ENCODE measurements at places on chromosomes 5 and 9.

DNA sequence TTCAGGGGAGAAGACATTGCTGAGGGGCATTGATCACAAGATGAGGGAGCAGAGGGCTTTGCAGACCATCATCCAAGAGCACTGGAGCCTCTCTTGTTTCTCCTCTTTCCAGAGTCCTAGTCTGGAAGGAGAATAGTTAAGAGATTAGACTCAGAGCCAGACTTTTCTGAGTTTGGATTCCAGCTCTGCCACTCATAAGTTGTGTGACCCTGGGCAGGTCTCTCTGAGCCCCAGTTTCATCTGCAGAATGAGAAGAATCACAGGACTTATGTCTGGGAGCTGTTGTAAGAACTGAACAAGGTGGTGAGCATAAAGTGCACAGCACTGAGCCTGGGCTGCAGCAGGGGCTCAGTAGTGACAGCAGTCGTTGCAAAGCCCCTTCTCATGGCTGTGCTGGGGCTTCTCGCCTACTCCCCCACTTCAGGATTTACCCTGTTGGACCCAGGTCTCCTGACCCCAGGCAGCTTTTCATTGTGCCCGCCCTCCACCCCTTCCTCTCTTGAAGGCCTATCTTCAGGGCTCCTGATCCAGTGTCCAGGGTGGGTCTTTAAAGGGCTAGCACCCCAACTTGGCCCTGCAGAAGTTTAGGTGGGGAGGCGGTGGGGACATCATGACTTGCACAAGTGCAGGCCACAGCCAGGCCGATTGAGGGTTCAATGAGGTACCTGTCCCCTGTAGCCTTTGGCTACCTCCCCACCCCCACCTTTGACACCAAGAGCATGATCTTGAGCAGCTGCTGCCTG is 1.5 kb downstream of the SYNPO start:
- no peak for DNase-seq

DNA sequence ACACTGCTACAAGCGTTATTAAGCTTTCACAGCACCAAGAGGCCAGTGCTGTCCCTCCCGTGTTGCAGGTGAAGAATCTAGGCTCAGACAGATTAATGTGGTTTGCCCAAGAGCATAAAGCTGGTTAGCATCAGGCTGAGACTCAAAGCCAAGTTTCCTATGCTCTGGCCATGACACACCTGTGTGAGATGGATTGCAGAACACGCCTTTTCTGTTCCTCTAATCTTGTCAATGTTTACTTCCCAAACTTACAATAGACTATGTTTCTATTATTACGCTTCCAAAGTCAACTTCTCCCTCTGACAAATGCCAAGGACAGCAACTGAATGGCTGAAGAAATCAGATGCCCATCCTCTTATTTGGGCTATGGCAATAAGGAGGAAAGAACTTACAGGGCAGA is 138.4 kb upstream of the SLIT3 start:
- DNase-seq: no peak

- no peak for DNase-seq
Observed at GRCh38 chr9:124673063-124673462, 98.0 kb downstream of the NR6A1 start.

- no peak for DNase-seq
Observed at GRCh38 chr9:82949203-82949602, 113.7 kb downstream of the RASEF start.

- DNase-seq: peak; percentile 6
Observed at GRCh38 chr9:15293804-15294316, 13.2 kb downstream of the TTC39B start.

GRCh38 chr9:14981291-14981950 is 71.2 kb upstream of the FREM1 start:
- DNase-seq: no peak

GRCh38 chr5:91416491-91416890 is 33.4 kb upstream of the ARRDC3 start:
- no peak for DNase-seq

- DNase-seq: no peak
Observed at GRCh38 chr5:153952893-153953292, 85.8 kb downstream of the FAM114A2 start.

- DNase-seq: no peak
Observed at GRCh38 chr5:180784497-180785097, 18.0 kb downstream of the MGAT1 start.

DNA sequence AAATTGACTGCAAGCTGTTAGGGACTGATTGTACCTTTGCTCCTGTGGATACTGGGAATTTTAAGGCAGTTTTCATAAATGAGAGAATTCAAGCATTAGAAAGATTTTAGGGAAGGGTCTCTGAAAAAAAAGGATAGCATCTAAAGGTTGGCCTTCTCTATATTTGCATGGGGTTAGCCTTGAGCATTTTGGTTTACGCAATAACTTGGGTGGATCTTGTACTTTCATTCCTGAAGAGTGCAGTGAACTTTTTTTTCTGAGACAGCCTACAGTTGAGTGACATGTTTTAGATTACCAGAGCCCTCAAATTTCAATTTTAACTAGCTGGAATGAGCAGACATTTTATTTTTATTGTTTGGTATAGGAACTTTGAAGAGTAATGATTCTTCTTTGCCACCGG is 91.6 kb upstream of the NR3C1 start:
- no peak for DNase-seq

DNA sequence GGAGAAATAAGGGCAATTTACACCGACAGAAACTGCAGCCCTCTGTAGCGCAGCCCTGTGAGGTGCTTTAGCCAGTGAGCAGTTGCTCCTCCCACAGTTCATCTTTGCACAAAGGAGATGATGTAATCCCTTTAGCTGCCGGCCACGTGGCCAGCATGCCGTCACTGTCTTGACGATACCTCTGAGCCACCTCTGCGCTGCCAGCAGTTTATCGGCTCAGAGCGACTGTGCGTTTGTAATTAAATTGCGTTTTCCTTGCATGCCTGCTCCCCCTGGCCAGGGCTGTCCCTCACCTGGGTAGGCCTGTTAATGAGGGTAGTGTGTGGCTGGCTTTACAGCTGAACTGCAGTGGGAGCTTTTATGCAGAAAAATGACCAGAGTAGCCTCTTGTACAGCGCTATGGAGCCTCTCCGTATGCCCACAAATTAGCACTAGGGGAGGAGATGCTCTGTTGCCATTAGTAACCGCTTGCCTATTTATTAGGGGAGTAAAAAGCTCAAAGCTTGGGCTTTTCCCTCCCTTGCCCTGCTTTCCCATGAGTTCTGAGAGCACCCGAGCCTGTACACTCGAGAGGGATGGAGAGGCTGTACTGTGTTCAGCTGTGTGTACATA is 107.0 kb downstream of the TRIO start:
- peak; percentile 98 for DNase-seq

GRCh38 chr9:92206488-92206887 is 87.0 kb downstream of the IARS1 start:
- DNase-seq: no peak

DNA sequence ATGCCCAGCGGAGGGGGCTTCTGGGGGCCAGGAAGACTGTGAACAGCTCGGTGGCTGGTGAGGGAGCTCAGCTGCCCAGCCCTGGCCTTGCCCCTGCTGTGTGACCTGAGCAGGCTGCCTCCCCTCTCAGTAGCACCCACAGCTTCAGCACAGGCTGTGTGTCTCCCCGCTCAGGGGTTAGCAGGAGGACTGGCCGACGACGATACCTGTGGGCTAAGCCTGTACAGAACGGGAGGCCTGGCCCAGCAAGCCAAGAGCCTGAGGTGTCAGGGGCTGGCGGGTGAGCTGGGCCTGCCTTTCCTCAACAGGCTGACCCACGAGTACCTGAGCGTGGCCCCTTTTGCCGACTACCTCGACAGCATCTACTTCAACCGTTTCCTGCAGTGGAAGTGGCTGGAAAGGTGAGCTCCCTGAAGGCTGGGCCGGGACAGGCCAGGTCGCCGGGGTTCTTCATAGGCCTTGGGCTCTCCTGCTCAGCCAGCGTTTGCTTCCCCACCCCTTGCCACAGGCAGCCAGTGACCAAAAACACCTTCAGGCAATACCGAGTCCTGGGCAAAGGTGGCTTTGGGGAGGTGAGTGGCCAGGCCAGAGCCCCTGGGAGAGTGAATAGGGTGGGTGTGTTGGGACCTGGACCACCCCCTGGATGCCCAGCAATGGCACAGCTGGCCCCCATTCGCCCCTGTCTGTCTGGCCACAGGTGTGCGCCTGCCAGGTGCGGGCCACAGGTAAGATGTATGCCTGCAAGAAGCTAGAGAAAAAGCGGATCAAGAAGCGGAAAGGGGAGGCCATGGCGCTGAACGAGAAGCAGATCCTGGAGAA is 6.6 kb downstream of the GRK6 start:
- no peak for DNase-seq

- no peak for DNase-seq
Observed at GRCh38 chr9:113898596-113898995, 22.5 kb downstream of the ZNF618 start.

GRCh38 chr5:82991678-82992323 is 85.4 kb downstream of the TMEM167A start:
- DNase-seq: peak; percentile 68

- DNase-seq: no peak
Observed at GRCh38 chr9:94821098-94821887, 94.8 kb downstream of the AOPEP start.

DNA sequence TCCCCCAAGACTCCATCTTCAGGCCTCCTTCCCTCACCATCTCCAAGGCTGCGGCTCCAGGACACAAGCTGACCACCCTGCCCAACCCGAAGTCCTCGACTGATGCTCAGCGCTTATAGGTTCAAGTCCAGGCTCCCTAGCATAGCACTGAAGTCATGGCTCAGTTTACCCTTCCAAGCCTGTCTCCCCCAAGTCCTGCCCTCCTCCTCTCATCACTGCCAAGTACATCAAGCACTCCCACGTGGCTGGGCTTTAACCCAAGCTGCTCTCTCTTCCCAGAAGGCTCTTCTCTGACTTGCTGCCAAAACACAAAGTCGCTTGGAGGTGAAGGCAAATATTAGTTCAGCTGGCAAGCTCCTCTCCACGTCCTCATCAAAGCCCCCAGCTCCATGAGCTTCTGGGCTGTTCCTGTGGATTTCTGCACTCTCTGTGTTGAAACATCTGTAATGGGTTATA is 22.1 kb upstream of the MARCHF6 start:
- peak; percentile 99 for DNase-seq

GRCh38 chr9:134349936-134350335 is 23.7 kb downstream of the RXRA start:
- DNase-seq: no peak

- no peak for DNase-seq
Observed at GRCh38 chr9:40927260-40927631, 201.2 kb downstream of the FOXD4L6 start.

DNA sequence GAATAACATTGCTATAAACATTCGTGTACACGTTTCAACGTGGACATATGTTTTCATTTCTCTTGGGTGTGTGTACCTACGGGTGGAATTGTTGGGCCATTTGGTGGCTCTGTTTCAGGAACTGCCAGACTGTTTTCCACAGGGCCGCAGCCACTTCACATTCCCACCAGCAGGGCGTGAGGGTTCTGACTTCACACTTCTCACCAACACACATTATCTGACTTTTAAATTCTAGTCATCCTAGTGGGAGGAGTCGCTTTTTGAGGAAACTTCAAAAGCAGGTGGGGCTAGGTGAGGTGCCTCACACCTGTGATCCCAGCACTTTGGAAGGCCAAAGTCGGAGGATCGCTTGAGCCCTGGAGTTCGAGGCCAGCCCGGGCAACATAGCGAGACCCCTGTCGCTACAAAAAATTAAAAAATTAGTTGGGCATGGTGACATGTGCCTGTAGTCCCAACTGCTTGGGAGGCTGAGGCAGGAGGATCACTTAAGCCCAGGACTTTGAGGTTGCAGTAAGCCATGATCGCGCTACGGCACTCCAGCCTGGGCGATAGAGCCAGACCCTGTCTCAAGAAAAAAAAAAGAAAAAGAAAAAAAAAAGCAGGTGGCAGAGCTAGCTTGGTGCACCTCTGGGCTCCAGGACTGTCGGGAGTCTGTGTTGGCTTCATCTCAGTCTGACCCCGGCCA is 28.5 kb downstream of the TSPAN17 start:
- no peak for DNase-seq

- no peak for DNase-seq
Observed at GRCh38 chr5:116652196-116652729, 77.6 kb upstream of the SEMA6A start.

DNA sequence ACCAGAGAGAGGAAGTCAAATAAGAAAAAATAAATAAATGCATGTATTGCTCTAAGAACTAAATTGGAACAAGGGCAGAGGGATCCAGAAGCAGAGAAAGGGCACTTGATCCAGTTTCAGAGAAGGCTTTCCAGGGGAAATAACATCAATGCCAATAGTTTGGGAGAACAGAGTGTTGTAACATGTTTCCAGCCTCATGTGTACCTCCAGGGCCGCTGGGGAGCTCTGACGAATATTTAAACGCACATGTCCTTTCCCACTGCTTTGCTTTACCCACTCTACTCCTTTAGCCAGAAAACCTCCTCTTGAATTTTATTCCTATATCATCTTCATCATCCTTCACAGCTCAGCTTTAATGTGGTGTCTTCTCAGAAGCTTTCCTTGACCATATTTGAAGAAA is 233.7 kb downstream of the ENC1 start:
- DNase-seq: no peak

GRCh38 chr5:163964671-163965070 is 459.3 kb downstream of the MAT2B start:
- DNase-seq: no peak

DNA sequence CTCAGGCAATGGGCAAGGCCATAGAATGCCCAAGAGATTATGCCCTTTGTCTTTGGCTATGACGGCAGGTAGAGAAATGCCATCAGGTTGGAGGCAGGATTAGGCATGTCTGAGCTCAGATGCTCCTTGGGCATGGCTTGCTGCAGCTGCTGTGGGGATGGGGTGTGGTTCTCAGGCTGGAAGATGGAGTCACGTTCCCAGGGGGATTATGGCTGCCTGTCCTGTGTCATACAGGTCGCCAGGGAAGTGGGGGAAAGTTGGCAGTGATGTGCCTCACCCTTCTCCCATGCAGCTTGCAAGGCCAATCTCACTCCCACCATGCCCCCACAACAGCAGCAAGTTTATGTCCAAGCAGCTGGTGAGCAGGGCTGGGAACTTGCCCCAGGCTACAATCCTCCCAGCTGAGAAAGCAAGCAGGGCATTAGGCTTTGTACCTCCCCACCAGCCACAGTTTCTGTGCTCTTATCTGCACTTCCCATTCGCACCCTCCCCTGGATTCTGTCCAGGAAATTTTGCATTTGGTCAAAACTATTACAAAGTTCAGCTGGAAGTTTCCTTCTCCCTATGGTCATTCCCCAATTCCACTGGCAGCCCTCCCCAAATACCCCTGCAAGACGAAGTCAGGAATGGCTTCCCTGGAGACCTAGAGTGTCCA is 1788.0 kb upstream of the NUDT12 start:
- no peak for DNase-seq

Measured in SHP77 treated with DMSO at 0.1 percent for 48 hours (cell line).